ENCODE measurements at places on chromosomes 2 and 18.

GRCh38 chr2:136117391-136117841 is 533 bp downstream of the CXCR4 start:
- no peak for DNase-seq

- DNase-seq: no peak
Measured at GRCh38 chr2:15920696-15921095, 19.7 kb upstream of the MYCN start.

GRCh38 chr2:239927424-239927981 is 97.6 kb downstream of the NDUFA10 start:
- no peak for DNase-seq

- no peak for DNase-seq
Measured at GRCh38 chr2:28639092-28639691, 112.4 kb upstream of the PPP1CB start.

GRCh38 chr2:2033691-2034090 is 289.4 kb upstream of the PXDN start:
- DNase-seq: no peak

DNA sequence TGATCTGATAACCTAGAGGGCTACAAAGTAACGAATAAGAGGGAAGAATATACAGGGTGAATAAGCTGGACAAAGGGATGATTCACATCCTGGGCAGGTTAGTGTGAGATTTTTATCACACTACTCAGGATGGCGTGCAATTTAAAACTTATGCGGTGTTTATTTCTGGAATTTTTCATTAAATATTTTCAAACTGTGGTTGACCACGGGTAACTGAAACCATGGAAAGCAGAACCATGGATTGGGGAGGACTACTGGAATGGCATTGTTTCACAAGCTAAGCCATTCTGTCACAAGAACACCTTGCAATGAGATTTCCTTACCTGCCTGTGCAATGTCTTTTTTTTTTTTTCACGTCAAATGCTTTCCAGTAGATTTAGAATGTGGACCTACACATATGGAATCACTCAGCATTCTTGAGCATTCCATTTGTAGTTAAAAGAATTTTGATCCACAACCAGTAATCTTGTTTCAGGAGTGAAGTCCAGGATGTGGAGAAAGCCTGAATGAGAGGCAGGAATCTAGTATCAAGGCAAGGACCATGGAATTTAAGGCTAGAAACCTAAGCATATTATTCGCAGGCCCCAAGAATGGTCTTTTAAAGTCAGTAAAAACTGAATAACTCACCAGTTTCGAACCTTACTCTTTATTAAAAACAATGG is 8.0 kb upstream of the CDK15 start:
- no peak for DNase-seq

DNA sequence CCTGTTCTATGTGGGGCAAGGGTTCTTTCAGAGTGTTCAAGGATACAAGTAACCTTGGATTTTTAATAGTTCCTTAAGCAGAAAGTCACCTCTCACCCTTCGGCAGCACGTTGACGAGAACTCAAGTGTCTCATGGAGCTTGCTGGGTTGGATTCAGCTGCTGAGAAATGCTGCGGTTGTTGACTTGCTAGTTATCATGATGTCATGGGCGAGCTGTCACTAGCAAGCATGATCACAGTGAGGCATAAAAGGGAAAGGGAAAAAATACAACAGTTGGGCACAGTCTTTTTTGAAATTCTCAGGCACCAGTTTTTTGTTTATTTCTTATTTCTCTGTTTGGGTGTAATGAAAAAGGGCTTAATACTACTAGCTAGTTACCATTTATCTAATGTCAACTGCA is 53.2 kb downstream of the ADCYAP1 start:
- DNase-seq: no peak
